ENCODE measurements at places on chromosomes 6 and 20.

- no peak for DNase-seq
These were observed 100.0 kb upstream of the RIPOR2 start for GRCh38 chr6:25035512-25036435.

GRCh38 chr20:11882651-11883050, 35.0 kb upstream of the BTBD3 start:
- DNase-seq: no peak

GRCh38 chr6:16336911-16337294, 98.5 kb downstream of the GMPR start:
- DNase-seq: no peak

DNA sequence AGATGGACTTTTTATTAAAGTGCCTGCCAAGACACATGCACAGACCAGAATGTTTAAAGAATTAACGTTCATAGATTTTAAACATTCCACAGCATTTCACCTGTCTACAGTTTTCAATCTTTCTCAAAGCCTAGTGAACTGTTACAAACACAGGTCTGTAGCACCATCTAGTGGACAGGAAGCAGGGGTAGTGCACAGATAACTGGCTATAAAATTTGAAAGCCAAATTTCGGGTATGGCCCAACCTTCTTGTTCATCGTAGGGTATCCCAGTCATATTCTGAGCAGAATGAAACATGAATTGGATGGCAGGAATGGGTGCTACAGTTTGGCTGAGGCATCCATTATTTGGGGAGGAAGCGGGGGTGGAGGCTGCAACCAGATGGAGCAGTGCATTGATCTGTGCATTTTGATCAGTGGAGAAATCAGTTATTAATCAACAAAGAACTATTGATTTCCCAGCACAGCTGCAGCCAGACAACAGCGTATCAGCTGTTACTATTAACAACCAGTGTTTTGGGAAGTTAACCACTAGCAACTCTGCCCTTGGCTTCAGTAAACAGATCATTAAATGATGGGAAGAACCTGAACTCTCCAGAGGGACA, 56.1 kb upstream of the B3GAT2 start:
- peak; percentile 63 for DNase-seq

- no peak for DNase-seq
These were observed 4.0 kb downstream of the STK4 start for GRCh38 chr20:44970243-44970757.

GRCh38 chr20:605237-605636, 4.9 kb downstream of the TCF15 start:
- no peak for DNase-seq

- no peak for DNase-seq
These were observed 64.5 kb upstream of the SLC22A1 start for GRCh38 chr6:160057080-160057479.

GRCh38 chr6:39170389-39170788, 55.4 kb upstream of the SAYSD1 start:
- DNase-seq: no peak

GRCh38 chr6:40456390-40457013, 130.7 kb downstream of the LRFN2 start:
- DNase-seq: no peak

DNA sequence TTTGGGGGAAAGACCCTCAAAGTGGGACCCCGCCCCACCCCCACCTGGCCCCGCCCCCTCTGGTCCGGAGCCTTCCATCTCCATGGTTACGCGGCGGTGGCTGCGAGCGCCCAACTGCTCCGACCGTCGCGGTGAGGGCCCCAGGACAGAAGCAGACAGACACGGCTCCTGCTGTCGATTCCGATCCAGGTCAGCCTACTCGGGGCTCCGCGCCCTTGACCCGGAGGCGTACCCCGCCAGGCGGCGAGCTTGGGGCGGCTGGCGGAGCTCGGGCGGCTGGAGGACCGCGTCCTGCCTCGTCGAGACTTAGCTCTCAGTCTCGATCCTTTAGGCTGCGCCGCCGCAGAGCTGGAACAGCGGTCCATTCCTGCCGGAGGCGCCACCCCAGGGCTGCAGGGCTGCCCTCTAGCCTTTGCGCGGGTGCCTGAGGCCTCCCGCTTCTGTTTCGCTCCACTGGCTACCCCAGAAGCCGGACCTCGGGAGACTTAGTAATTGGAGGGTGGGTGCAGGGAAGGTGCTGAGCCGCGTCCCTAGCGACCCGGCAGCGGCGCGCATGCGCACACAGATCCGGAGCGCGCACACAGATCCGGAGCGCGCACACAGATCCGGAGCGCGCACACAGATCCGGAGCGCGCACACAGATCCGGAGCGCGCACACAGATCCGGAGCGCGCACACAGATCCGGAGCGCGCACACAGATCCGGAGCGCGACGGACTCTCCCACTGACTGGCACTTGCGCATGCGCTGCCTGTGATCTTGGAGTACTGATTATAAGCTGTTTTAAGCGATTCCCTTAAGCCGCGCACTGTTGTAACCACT, at the start of gene CFAP206:
CFAP206 (plus strand) TSS at position 72 of the 820 bp plus-strand sequence. CDS start 1,868 bp downstream, outside the sequence.
- peak; percentile 90 for DNase-seq

GRCh38 chr6:31729979-31730630, 1.0 kb upstream of the DDAH2 start:
- peak; percentile 86 for DNase-seq

GRCh38 chr20:8077137-8077466, 55.0 kb upstream of the PLCB1 start:
- DNase-seq: no peak

DNA sequence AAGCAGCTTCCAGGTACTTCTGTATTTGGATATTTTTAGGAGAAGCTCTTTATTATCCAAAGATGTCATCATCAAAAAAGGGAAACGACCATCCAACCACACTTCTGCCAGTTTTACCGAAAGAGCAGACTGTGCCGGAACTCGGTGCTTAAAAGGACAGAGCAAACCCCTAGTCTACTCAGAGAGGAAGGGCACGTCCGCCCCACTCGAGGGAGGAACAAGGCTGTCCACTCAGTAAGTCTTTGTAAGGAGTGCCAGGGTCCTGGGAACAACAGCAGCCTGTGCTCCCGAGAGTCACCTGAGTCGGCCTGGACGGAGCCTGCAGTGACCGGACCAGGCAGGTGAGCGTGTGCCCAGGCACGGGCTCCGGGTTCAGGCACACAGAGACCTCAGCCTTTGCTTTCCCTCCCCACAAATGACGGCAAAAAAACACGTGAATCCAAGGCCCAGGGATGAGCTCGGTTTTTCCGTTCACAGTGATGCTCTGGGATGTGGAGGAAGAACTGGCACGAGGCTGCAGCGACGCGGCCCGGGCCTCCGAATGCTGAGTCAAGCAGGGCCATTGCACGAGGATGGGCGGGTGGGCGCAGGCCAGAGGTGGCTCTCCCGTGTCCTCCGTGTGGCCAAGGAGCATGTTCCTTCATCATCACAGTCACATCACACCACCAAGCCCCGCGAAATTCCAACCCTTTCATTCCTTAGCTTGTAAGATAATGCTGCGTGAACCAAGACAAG, 17.4 kb upstream of the SLCO4A1 start:
- no peak for DNase-seq

DNA sequence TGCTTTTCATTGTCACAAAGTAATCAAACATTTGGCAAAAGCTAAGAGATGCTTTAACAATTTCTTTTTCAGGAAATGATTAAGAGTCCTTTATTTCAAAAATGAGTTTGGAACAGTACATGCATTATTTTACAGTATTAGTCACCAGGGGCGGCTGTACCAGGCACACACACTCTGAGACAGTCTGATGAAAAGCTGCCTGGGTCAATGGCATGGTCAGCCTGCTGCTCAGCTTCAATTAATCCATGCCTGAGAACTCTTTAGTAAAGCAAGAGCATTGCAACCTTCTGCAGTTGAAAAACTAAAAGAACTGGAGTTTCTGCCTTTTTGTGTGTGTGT, 105.5 kb downstream of the TULP4 start:
- no peak for DNase-seq

GRCh38 chr6:154474648-154475428, 35.6 kb downstream of the CNKSR3 start:
- no peak for DNase-seq

DNA sequence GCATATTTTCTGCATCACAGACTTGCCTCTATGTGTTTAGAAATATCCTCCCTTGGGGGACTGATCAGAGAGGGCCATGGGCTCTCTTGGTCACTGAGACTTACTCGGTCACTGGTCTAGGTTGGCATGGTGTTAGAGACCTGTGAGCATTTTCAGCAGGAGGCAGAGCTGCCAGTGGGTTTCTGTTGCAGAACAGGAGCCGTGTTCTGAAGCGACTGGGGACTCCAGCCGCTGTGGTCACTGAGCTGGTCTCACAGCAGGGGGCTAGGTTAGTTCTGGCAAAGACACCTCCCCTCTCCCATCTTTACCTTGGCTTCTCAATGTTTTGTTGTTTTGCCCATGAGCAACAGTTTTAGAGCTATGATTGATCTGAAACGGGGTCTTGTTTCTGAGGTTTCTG, 8.7 kb downstream of the TMEM181 start:
- no peak for DNase-seq

DNA sequence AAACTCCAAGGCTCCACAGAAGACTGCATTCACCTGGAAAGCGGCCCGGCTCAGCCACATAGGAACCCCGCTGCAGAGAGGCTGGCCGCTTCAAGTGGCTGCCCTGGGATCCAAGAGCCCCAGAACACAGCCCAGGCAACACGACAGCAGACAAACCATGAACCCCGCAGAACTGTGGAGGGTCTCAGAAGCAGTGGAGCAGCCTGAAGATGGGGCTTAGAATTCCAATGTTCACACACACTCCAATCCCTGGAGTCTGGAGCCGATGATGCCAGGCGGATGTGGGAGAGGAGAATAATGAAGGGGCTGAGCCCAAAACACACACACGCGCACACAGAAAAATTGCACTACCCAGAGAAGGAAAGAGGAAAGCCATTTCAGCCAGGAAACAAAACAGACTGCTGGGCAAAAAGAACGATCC, 52.4 kb downstream of the NINL start:
- DNase-seq: no peak

DNA sequence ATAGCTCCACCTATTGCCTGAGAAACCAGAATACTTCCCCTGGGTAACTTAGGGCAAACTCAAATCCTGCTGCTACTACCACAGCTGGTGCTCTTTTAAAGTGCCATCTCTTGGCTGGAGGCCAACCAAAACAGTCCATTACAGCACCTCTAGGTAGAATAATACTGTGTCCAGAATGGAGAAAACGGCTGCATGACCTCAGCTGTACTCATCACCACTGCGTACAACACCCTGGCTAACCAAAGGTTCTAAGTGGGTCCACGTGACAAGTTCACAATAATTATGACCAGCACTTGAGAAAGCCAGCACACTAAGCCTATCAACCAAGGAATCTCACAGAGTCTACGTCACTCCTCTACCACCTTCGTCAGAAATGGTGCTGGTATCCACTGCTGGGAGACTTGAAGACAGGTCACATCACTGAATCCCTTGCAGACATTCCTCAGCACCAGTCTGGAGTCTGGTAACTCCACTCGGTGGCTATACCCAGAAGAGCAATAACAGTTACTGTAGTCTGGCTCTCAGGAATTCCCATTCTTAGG, 40.9 kb upstream of the PKIB start:
- DNase-seq: no peak

DNA sequence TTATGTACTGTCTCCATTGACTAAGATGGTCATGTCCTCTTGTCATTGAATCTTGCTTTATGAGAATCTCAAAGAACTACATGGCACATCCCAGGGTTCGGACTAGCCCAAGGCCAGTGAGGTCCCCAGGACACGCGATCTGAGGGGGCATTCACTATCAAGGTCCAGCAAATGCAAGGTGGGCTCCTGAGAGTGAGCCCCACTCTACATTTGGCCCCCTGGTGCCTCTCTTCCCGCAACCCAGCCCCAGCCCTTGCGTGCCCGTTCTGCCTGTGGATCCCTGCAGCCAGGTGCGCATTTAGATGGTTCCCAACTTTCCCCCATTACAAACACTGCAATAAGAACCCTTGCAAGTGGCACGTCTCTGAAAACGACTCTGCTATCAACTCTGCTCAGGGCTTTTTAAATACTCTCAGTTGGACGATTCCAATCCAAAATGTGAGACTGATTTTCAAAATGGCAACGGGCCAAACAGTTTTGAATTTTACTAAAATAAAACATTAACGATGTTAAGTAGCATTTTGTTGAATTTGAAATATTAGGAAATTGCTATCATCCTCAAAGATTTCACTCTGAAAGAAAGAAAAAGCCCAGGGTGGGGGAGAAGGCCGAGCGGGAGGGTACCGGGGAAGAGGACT, 59.6 kb downstream of the NFATC2 start:
- DNase-seq: no peak

DNA sequence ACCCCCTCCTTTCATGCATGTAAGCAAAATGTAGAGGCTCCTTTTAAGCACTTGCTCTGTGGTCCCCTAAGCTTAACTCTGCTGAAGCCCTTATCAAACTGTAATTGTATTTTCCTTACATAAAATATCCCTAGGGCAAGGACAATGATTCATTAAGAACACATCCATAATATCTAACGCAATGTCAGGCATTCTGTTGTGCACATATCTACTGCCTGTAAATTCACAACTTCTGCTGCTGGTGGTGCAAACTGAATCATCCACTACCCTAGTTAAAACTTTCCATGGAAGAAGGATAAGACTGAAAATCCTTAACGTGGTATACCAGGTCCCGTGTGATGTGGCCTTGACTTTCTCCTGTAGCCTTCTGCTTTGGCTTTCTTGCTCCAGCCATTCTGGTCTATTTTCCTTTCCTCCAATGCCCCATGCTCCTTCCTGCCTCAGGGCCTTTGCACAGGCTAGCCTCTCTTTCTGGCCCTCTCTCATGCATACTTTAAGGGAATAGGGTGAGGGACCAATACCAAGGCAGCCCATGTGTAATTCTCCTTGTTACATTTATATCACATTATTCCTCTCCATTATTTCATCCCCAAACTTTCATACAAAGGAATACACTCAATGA, 113.6 kb upstream of the ZFP64 start:
- DNase-seq: no peak

- DNase-seq: no peak
These were observed 184.2 kb downstream of the LY86 start for GRCh38 chr6:6772751-6773150.

- DNase-seq: no peak
These were observed 34.7 kb upstream of the TOP1 start for GRCh38 chr20:40993794-40994540.

DNA sequence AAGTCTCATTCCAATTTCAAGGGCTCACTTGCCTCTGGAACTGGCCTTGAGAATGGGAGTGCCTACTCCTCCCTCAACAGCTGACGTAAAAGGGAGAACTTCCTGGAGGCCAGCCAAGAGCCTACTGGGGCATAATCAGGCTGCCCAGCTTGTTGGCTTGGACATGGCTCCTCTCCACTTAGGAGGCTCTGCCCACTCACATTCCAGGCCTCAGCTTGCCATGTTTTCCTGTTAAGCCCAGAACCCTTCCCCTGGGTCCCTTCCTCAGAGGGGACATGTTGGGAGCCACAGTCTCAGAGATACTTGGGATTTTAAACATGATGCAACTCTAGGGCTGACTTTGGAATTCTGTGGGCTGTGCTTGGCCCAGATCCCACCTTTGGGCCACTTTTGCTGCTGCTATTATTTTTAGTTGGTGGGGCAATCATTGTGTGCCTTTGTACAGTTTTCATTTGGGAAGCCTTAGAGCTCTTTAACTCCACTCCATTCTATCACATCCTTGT, 31.5 kb upstream of the ADTRP start:
- no peak for DNase-seq

All from germinal center (tissue), 1 donor.